ENCODE measurements at places on chromosomes 1 and 21.

DNA sequence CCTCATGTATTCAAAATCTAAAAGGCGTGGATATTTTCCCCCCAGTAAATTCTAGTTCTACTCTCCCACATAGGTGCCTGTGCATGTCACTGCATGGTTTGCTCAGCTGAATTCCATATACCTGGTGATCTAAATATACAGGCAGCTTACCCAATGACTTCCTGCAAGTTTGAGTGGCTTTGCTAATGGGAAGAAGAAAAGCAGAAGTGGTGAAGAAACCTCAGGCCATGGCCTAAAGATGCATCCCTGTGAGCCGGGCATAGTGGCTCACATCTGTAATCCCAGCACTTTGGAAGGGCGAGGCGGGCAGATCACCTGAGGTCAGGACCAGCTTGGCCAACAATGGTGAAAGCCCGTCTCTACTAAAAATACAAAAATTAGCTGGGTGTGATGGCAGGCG lies 11.5 kb downstream of the SLC44A3 start:
- DNase-seq = no peak

DNA sequence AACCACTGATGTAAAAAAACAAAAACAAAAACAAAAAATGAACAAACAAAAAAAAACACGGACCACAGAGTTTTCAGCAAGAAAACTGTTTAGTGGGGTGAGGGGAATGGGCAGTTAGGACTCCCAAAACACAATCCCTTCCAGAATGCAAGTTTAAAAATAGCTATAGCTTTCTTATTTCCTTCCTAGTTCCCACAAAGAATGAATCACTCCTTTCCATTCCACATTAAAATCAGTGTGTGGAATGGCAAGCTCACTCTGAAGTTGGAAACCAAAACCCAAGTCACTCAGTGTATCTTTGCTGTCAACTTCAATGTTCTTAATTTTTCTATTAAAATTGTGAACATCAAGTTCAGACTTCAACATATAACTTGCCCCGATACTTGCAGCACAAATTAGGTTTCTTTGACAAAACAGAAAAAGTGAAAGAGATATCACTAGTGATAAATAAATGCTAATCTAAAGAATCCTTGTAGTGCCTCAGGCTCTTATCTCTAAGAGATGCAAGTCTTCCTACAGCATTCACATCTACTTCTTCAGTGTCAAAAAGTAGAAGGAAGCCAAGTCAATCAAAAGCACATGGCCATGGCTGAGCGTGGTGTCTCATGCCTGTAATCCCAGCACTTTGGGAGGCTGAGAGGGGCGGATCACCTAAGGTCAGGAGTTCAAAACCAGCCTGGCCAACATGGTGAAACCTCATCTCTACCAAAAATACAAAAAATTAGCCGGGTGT lies 45.5 kb downstream of the TOR3A start:
- DNase-seq = no peak

DNA sequence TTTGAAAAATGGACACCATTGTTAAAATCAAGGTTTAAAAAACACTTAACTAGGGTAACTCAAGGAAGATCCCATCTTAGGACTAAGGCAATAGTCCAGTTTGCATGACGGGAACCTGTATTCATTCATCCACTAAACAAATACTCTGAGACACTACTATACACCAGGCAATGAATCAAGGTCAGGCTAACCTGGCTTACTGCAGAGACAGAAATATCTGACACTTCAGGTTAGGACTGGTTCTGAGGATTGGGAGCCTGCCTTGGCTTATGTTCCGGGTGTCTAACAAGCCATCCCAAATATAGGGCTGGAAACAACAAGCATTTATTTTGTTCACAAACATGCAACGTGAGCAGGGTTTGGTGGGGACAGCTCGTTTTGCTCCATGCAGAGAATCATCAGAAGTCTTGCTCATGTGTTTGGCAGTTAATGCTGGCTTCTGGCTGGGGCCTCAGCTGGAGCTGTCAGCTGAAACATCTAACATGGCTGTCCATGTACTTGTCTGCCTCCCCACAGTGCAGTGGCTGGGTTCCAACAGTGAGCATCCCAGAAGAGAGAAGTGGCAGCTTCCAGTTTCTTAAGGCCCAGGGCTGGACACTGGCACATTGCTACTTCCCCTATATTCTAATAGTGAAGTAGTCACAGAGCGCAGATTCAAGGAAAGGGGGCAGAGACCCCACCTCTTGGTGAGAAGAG lies 37.0 kb upstream of the CAMK1G start:
- DNase-seq = no peak

DNA sequence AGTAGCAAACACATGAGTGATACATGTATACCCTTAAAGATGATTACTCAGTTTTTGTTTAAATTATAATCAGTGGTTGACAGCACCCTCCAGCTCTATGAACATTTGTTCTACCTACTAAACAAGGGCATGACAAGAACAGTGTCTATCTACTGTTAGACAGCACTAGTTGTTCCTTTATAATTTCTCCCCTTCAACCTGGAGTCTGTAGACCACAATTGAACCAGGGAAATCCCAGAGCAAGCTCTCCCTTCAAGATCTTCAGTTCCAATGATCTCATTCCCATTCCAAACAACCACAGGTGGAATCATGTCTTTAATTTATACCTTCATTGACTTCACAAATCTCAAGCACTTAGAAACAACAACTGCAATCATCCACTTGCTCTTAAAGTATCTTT lies 216.1 kb downstream of the HHIPL2 start:
- no peak for DNase-seq

- DNase-seq = no peak
Measured at GRCh38 chr1:184373155-184373554, 13.7 kb upstream of the C1orf21 start.

- no peak for DNase-seq
Measured at GRCh38 chr1:195376190-195376589, 1232.0 kb downstream of the KCNT2 start.

- peak; percentile 65 for DNase-seq
Measured at GRCh38 chr1:1273512-1274298, at the start of gene UBE2J2. Gene UBE2J2 (minus strand): TSS chr1:1273854. CDS start chr1:1267992, 5,862 bp downstream.
